T-cell (primary cell): ENCODE measurements at places on chromosomes 16 and 17. TPM values are rescaled to one million over a fixed set of nuclear protein-coding genes. Genes with fewer than 3 reads are reported as not detected.

ABCA3 gene
- 11.1 TPM for total RNA-seq

CSH2 gene
- not detected for total RNA-seq

SNRNP25 gene
- total RNA-seq = 9.0 TPM

DDX42 gene
- total RNA-seq = 141 TPM

DOC2B gene
- 0.16 TPM for total RNA-seq

SNTB2 gene
- 14.4 TPM for total RNA-seq

TM4SF5 gene
- not detected for total RNA-seq

PHF12 gene
- total RNA-seq = 121 TPM

SHISA9 gene
- total RNA-seq = not detected

NOMO2 gene
- total RNA-seq = 47.1 TPM

CAMTA2 gene
- 72.0 TPM for total RNA-seq

KRT31 gene
- not detected for total RNA-seq

ASGR1 gene
- 0.69 TPM for total RNA-seq

HS3ST3A1 gene
- not detected for total RNA-seq

RBFOX1 gene
- not detected for total RNA-seq

ADAD2 gene
- total RNA-seq = 0.25 TPM

SCARF1 gene
- 1.5 TPM for total RNA-seq

ATP1B2 gene
- 0.41 TPM for total RNA-seq

SDR42E1 gene
- total RNA-seq = 3.7 TPM

TMIGD1 gene
- not detected for total RNA-seq

MMP25 gene
- total RNA-seq = 1.6 TPM

P2RX1 gene
- 3.3 TPM for total RNA-seq

HSD17B1 gene
- total RNA-seq = 1.2 TPM

GLIS2 gene
- total RNA-seq = 0.18 TPM

PRCD gene
- total RNA-seq = 0.92 TPM

TSPOAP1 gene
- 62.7 TPM for total RNA-seq

TMC5 gene
- 0.07 TPM for total RNA-seq

CCL4 gene
- total RNA-seq = 6.2 TPM

TNP2 gene
- not detected for total RNA-seq

ANKFN1 gene
- total RNA-seq = not detected

SNAI3 gene
- total RNA-seq = 17.2 TPM

CRHR1 gene
- total RNA-seq = not detected

CCL8 gene
- total RNA-seq = not detected

PARD6A gene
- total RNA-seq = 9.9 TPM

MSI2 gene
- 145 TPM for total RNA-seq
